Islet precursor cell (in vitro differentiated cells): ENCODE measurements at places on chromosomes 2 and 18.

DNA sequence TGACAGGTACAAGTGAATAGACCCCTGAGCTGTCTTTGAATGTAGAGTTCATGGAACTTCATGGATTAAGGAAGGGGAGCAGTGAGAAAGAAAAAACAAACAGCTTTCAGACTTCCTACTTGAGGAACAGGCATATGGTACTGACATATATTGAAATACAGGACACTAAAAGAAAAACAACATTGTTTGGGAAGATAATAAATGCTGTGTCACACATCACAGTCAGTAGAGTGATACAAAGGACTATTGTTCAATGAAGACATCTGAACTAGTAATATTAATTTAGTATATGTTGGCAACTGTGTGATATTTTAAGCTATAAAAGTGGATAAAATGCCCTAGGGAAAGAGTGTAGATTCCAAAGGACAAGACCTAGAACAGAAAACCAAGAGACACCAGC is 3.3 kb downstream of the DSC2 start:
- no peak for DNase-seq

- DNase-seq = peak; percentile 56
Observed at GRCh38 chr2:142946941-142947340, 69.5 kb downstream of the KYNU start.

DNA sequence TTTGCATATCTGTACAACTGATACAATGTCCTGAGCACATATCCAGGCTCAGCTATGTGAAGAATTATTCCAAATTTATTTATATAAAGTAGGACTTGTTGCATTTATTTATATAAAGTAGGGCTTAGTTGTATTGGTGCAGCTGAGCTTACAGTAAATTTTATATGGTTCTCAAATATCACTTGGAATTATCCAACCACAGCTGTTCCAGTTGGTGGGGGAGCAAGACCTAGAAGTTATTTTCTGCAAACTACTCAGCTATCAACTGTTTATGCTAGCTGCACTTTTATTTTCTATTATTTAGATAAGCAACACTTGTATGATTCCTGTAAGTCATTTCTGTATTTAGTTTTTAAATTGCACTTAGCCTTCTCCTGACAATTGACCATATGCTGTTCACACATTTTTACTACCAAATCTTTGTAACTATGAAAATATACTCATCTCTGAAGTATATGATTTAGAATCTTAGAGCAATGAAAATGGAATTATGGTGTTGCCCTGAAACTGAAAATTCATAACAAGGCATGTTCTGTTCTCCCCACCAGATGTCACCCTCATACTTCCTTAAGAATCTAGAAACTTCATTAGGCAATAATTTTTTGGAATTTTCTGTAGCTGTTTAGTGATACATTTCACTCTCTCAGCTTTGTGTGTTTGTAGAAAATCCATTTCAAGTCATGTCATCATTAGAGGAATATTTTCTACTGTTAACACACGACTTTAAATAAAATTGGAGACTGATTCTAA is 157.0 kb upstream of the CBLN2 start:
- DNase-seq = no peak

- DNase-seq = no peak
Observed at GRCh38 chr2:12396699-12397098, 320.0 kb upstream of the TRIB2 start.

DNA sequence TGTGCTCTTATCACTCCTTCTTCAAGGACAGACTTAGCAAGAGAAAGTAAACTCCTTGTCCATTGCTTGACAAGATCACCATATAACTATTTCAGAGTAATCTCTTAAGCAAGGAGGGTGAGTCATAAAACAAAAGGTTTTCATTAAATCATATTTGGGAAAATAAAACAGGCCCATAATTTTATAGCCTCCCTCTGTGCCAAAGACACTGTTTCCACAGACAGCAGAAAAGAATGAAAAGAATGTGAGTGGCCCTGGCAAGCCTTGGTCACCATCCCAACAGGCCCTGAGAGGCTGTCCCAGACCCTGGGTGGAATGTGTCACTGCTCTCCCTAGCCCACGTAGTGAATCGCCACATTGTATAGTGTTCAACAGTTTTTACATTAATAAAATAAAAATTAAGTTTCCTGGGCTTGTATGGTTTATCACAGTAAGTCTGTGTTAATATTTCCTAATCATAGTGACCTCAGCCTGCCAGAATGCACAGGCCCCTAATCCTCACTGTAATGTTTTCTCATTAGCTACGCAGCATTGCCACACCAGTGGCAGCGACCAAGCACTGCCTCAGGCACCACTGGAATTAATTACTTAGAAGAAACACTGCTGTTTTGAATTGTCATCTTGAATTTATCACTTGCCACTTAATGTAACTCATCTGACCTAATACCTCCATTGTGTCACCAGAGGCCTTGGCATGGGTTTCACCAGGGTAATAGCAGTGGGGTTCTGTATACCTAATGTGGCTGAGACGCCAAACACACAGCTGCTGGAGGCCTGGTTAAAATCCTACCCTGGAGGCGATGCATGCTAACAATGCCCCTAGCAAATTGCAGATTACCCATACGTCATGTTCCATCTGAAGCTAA is 401.9 kb downstream of the LNPK start:
- peak; percentile 73 for DNase-seq

- no peak for DNase-seq
Observed at GRCh38 chr2:99789849-99790248, 300.0 kb upstream of the REV1 start.

DNA sequence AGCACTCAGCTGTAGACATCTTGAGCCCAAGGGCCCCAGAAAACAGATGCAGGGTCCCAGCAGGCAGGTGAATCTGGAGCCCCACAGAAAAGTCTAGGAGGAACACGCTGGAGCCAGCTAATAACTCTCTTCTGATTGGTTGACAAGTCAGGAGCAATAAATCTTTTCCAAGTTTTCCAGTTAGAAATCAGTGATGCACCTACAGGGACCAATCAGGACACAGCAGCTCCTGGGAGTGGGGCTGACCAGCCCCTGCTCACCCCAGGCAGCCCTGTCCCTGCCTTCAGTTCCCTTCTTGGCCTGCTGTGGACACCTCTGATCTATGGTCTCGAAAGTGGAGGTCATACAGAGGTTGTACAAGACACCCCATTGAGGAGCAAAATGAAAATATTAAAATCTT is 75.7 kb downstream of the KCNF1 start:
- DNase-seq = no peak

- no peak for DNase-seq
Observed at GRCh38 chr2:215189393-215189792, 51.0 kb upstream of the ABCA12 start.

GRCh38 chr18:58645398-58645797 is 16.5 kb upstream of the ALPK2 start:
- no peak for DNase-seq

- DNase-seq = no peak
Observed at GRCh38 chr2:129324349-129324748, 655.1 kb upstream of the RAB6C start.

DNA sequence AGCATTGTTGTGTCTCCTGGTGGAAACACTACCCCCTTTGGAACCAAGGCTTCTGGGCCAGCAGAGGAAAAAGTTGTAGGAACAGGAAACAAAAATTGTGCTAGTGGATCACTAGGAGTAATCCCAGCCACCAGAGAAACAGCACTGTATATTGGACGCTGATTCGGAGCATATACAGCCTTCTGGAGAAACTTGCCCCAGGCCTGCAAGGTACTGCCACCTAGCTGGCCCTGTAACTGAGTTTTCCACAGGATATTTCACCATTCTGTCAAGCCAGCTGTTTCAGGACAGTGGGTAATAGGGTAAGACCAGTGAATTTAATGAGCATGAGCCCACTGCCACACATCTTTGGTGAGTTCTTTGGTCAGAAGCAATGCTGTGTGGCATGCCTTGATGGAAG is 25.1 kb upstream of the EMILIN2 start:
- no peak for DNase-seq

- DNase-seq = no peak
Observed at GRCh38 chr2:237097911-237098702, 12.4 kb downstream of the COPS8 start.

DNA sequence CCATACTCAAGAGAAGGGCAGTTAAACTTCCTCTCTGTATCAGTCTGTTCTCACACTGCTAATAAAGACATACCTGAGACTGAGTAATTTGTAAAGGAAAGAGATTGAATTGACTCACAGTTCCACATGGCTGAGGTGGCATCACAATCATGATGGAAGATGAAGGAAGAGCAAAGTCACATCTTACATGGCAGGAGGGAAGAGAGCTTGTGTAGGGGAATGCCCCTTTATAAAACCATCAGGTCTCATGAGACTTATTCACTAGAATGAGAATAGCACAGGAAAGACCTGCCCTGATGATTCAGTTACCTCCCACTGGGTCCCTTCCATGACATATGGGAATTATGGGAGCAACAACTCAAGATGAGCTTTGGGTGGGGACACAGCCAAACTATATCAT is 1.4 kb upstream of the IL36B start:
- DNase-seq = no peak
